NCI-H510A (cell line): ENCODE measurements at places on chromosomes 3 and 15.

GRCh38 chr3:167521006-167521355 is 47.1 kb upstream of the SERPINI2 start:
- no peak for DNase-seq

DNA sequence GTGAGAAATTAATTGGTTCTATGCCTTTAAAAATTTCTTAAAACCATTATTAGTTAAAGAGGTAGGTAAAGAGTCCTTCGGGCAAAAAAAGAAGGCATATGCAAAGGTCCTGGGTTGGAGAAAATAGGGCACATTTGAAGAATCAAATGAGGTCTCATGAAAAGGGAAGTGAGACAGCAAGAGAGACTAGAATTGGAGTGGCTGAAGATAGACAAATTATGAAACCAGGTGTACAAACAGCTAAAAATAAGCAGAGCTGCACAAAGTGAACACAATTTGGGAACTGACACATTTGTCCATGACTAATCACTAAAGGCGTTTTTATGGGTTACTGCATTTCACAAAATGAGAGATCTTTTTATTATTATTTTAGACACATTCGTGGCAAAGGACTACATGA is 581.2 kb downstream of the PYDC2 start:
- no peak for DNase-seq

GRCh38 chr15:69305204-69305931 is 6.7 kb downstream of the PAQR5 start:
- no peak for DNase-seq

- no peak for DNase-seq
Measured at GRCh38 chr3:98433764-98434163, 29.2 kb upstream of the OR5K1 start.

DNA sequence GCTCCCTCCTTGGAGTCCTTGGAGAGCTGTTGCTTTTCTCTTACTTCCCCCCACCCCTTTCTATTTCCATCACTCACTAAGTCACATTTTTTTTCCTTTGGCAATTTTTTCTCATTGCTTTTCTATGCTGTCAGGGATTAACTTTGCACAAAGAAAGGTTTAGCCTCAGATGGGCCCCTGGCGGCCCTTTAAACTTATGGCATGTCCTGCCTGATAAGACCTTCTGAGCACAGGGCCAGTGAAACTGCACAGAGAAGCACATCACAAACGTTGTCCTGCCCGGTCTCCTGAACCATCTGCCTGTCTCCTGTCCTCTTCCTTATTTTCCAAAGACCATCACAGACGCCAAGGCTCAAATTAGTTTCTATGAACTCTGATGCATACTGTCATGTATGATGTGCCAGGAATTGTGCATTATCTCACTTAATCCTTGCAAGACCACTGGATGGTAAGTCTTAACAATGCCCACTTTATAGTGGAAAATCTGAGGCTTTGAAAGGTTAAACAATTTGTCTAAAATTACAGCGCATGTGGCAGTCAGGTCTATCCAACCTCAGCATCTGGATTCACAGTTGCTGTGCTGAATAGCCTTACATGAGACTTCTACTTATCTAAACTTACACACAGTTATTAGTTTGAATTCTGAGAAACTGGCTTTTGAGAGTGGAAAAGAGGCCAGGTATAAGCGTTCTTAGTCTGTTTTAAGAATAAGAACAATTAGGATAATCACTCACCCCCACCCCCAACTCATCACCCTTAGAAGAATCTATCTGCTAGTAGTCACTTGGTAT is 648.1 kb downstream of the NTRK3 start:
- DNase-seq, result no peak

DNA sequence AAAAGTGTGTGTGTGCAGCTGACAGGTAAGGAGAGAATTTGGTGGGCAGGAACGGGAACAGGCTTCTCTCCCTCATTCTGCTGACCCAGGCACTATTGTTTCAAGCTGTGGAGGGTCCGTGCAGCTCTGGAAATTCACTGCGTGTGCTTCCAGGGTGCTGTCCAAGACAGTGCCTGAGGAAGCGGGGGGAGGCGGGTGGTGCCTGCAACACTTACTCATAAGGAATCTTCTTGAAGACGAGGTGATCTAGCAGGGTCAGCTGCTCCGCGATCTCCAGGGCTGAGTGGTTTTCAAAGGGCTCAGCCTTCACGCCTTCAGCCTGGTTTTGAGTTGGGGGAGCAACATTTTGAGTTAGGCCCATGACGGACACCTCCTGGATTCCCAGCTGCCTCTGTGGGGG is 46.6 kb upstream of the CTSH start:
- DNase-seq, result no peak

- no peak for DNase-seq
Measured at GRCh38 chr15:100314809-100315400, 26.9 kb downstream of the ADAMTS17 start.

DNA sequence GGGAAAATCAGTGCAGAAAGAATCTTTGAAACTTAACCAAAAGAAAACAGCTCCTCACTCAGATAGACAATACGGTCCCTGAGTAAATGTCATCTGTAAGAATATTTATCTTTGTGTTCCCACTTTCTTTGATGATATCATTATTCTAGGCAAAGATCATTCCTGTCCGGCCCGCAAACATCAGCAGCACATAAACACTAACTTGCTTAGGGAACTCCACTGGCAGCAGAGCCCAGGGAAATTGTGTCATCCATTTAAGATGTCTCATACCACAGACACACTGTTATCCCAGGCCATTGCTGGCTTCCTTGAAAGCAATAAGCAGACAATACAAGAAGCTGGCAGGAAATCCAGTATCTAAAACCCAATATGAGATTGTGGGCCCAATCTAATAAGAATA is 20.1 kb upstream of the CD96 start:
- no peak for DNase-seq
